ENCODE measurements at places on chromosomes 4 and X. TPM values are rescaled to one million over a fixed set of nuclear protein-coding genes. Genes with fewer than 3 reads are reported as not detected.
A peak's percentile ranks its signal among the peaks of the same experiment; 100 is the strongest.

DNA sequence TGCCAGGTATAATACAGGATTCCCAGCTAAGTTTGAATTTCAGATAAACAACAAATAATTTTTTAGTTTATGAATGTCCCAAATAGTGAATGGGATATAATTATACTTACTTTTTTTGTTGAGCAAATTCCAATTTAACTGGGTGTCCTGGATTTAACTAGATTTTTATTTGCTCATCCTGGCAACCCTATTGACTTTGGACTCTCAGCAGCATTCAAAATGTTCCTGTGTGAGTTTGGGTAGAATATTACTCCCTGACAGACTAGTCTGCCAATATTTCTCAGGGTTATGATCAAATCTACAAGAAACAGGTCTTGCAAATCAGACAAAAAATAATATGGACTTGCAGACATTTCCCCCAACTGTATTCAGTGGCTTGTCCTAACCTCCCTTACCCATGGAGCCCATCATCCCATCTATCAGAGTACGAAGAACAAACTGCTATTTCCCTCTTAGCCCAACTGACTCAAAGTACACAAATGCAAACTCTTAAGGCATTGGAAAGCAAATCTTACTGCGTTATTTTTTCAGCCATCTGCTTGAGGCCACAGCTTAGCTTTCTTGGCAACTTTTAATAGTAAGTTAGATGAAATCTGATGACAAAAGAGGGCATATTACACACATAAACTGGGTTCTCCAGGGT is 20.7 kb downstream of the SETD7 start:
- no peak for DNase-seq
- H3K36me3 ChIP-seq, result peaks cover 27% of the 10 kb centered on the region
- H3K4me1 ChIP-seq, result peaks cover 16% of the 10 kb centered on the region
- H3K27me3 ChIP-seq, result no peaks in the 10 kb centered on the region
- H3K27ac ChIP-seq, result no peak overlapping the region

GRCh38 chrX:49977319-49978090 is 55.1 kb downstream of the CLCN5 start:
- no peaks in the 10 kb centered on the region for H3K4me1 ChIP-seq
- no peak for DNase-seq
- H3K27ac ChIP-seq, result no peak overlapping the region
- H3K36me3 ChIP-seq, result no peaks in the 10 kb centered on the region
- H3K4me3 ChIP-seq, result no peak overlapping the region

Gene FRYL
- total RNA-seq, result 85.0 TPM

Gene HAUS7
- total RNA-seq, result 22.7 TPM

DNA sequence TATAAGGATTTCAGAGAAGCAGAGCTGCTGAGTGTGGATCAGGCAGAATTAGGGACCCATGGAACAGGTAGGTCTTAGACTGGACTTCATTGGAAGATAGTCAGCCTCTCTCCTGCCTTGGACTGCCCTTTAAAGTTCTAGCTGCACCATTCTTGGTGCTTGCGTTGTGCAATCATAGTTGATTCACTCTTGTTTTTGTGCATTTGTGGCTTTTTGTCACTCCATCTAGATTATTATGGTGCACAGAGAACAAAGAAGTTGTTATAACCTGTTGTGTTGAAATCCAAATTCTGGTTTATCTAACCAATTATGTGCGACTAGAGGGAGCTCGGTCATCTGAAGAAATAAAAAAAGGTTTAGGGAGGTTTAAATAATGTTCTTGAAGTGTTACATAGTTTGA is 59.3 kb downstream of the JADE1 start:
- no peaks in the 10 kb centered on the region for H3K27me3 ChIP-seq
- H3K36me3 ChIP-seq, result peaks cover 95% of the 10 kb centered on the region
- no peak for DNase-seq
- H3K4me3 ChIP-seq, result no peak overlapping the region
- H3K4me1 ChIP-seq, result peaks cover 1% of the 10 kb centered on the region
- H3K27ac ChIP-seq, result no peak overlapping the region

- DNase-seq, result no peak
- no peaks in the 10 kb centered on the region for H3K4me1 ChIP-seq
- no peaks in the 10 kb centered on the region for H3K27me3 ChIP-seq
- no peak overlapping the region for H3K4me3 ChIP-seq
Observed at GRCh38 chrX:131734621-131735020, 190.7 kb downstream of the OR13H1 start.

DNA sequence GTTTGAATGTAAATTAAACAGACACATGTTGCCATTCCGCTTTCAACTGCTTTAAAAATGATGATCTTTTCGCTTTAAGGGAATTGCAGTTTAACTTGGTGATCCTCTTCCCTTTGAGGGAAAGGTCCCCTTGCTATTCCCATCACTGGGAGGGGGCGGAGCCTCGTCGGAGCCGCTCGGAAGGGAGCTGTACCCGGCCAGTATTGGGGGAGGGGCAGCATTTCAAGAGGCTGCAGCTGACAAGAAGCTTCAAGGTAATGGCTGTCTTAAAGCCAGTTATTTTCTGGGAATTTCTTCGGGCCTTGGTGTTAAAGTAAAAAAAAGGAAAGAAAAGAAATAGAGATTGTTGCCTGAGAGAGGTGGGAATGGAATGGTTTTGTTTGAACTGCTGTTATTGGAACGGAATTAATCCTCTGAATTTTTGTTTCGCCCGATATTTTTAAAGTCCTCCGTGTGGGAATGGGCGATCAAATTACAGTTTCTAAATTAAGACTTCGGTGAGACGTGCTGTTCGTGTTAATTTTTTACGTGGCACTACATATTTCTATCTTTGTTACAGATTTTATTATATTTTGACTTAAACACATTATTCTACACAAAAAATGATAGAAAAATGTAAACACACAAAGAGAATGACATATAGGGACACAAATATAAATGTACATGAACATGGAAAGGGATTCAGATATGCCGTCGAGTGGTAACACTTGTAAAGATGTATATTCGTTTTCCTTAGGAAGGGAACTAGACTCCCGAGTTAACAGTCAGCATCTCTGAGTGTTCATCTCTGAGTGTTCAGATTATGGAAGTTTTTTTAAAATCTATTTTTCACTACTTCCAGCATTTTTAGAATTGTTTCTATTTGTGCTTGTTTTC is 9.2 kb downstream of the PWWP3B start:
- H3K4me3 ChIP-seq, result no peak overlapping the region
- no peak overlapping the region for H3K27ac ChIP-seq
- no peak for DNase-seq
- no peaks in the 10 kb centered on the region for H3K36me3 ChIP-seq
- no peaks in the 10 kb centered on the region for H3K27me3 ChIP-seq
- no peaks in the 10 kb centered on the region for H3K4me1 ChIP-seq

DNA sequence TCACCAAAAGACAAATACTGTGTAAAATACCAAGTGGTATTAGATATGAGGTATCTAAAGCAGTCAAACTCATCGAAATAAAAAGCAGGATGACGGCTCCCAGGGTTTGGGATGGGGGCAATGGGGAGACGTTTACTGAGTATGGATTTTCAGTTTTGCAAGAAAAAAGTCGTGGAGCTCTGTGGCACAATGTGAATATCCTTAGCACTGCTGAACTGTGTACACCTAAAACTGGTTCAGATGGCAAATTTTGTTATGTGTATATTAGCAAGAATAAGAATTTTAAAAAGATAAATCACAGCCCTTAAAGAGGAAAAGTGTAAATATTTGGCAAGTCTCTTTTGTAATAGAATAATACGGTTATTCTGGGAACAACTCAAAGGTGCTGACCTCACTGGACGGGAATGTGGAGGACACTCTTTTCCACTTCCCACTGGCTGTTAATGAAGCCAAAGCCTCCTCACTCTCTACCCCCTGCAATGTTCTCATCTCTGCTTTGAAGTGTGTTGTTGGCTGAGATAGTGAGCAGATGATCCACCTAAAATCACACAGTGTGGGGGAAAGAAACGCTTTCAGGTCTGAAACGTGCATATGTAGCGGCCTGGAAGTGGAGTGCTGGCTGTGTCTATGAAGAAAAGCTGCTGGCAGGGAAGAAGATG is 49.2 kb downstream of the SEL1L3 start:
- H3K4me3 ChIP-seq, result no peak overlapping the region
- peaks cover 15% of the 10 kb centered on the region for H3K4me1 ChIP-seq
- peaks cover 40% of the 10 kb centered on the region for H3K36me3 ChIP-seq
- H3K27me3 ChIP-seq, result no peaks in the 10 kb centered on the region
- no peak for DNase-seq

Gene ERVMER34-1
- total RNA-seq, result 1.5 TPM

- H3K27ac ChIP-seq, result no peak overlapping the region
- H3K36me3 ChIP-seq, result no peaks in the 10 kb centered on the region
- H3K27me3 ChIP-seq, result no peaks in the 10 kb centered on the region
- DNase-seq, result no peak
- H3K4me3 ChIP-seq, result no peak overlapping the region
Observed at GRCh38 chrX:136963973-136964372, 69.8 kb downstream of the GPR101 start.

Gene GLOD5
- 0.95 TPM for total RNA-seq

- no peaks in the 10 kb centered on the region for H3K36me3 ChIP-seq
- H3K27ac ChIP-seq, result no peak overlapping the region
- H3K4me3 ChIP-seq, result no peak overlapping the region
- H3K27me3 ChIP-seq, result no peaks in the 10 kb centered on the region
Observed at GRCh38 chrX:22800806-22801205, 199.0 kb upstream of the DDX53 start.

- DNase-seq, result no peak
- H3K27ac ChIP-seq, result peak overlapping the region; percentile 61
- H3K27me3 ChIP-seq, result no peaks in the 10 kb centered on the region
- no peak overlapping the region for H3K4me3 ChIP-seq
- H3K4me1 ChIP-seq, result peaks cover 46% of the 10 kb centered on the region
Observed at GRCh38 chr4:7964459-7964858, 24.8 kb upstream of the AFAP1 start.

Gene RAB40A
- total RNA-seq, result 0.53 TPM

- no peak overlapping the region for H3K4me3 ChIP-seq
- peaks cover 40% of the 10 kb centered on the region for H3K36me3 ChIP-seq
- no peaks in the 10 kb centered on the region for H3K4me1 ChIP-seq
- H3K27ac ChIP-seq, result no peak overlapping the region
Observed at GRCh38 chr4:94641702-94642560, 115.8 kb upstream of the BMPR1B start.

DNA sequence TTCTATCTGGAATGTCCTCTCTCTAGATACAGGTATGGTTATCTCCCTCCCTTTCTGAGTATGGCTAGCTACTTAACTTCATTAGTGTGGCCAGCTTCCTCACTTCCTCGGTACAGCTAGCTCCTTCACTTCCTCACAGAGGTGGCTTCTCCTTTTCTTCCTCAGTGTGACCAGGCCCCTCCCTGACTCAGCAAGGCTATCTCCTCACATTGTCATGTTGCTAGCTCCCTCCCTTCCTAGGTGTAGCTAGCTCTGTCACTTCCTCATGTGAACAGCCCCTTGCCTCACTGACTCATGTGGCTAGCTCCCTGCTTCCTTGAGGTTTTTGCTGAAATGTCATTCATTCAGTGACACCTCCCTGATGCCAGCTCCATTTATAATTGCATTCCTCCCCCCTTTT is 67.3 kb upstream of the DDIT4L start:
- H3K27ac ChIP-seq, result no peak overlapping the region
- no peaks in the 10 kb centered on the region for H3K27me3 ChIP-seq
- H3K4me3 ChIP-seq, result no peak overlapping the region
- H3K36me3 ChIP-seq, result no peaks in the 10 kb centered on the region

- no peak overlapping the region for H3K4me3 ChIP-seq
- H3K36me3 ChIP-seq, result no peaks in the 10 kb centered on the region
- no peak overlapping the region for H3K27ac ChIP-seq
- no peak for DNase-seq
Observed at GRCh38 chrX:10722851-10723250, 102.5 kb upstream of the MID1 start.

DNA sequence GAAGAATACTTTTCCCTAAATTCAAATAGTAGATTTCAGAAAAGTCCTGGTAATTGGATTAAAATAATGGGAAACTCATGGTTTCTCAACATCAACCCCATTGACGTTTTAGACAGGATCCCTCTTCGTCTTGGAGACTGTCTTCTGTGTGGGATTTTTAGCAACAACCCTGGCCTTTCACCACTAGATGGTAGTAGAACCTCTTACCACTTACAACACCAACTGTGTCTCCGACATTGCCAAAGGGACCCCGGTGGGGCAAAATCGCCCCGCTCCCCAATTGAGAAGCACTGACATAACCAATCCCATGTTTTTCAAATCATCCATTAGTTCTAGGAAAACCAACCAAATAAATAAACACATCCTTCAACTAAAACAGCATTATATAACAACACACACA is 16.9 kb upstream of the ANOS1 start:
- H3K27ac ChIP-seq, result no peak overlapping the region
- no peak for DNase-seq
- no peaks in the 10 kb centered on the region for H3K4me1 ChIP-seq
- H3K4me3 ChIP-seq, result no peak overlapping the region
- H3K27me3 ChIP-seq, result no peaks in the 10 kb centered on the region
- no peaks in the 10 kb centered on the region for H3K36me3 ChIP-seq

Gene F8A2
- not detected for total RNA-seq

Gene DRD5
- not detected for total RNA-seq

GRCh38 chrX:10015723-10016518 is 48.8 kb downstream of the CLDN34 start:
- no peaks in the 10 kb centered on the region for H3K36me3 ChIP-seq
- H3K27ac ChIP-seq, result peak overlapping the region; percentile 89
- DNase-seq, result peak; percentile 59
- peaks cover 32% of the 10 kb centered on the region for H3K4me1 ChIP-seq
- H3K27me3 ChIP-seq, result no peaks in the 10 kb centered on the region
